ENCODE measurements at places on chromosomes 1 and 21.

DNA sequence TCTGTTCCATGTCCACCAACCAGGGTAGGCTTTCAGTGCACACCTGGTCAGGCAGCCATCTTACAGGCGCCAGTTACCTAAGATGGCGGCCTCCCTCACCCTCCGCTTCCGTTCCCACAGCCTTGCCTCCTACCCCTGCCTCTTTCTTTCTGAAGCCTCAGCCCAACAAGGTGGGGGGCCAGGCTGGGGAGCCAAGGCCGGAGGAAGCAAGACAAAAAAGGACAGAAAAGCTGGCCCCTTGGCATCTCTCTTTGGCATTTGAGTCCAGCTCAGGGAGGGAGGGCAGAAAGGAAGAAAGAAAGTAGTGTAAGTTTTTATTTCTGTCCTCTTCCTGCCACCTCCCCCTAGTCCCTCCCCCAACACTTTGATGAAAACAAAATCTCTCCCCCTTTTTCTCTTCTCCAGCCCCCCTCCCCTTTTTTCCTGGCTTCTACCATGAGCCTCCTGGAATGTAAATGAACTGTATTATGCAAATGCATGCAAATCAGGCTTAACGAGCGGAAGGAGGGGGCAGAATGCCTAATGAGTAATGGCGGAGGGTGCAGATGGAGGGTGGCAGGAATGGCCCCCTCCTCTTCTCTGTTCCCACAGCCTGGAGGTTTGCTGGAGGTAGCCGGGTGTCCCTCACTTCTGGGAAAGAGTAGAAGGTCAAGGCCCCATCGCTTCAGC lies 43.8 kb downstream of the RHBG start:
- H3K27me3 ChIP-seq: no peaks in the 10 kb centered on the region
- no peak overlapping the region for H3K27ac ChIP-seq
- no peaks in the 10 kb centered on the region for H3K4me1 ChIP-seq
- no peaks in the 10 kb centered on the region for H3K36me3 ChIP-seq
- no peak for DNase-seq

- no peaks in the 10 kb centered on the region for H3K27me3 ChIP-seq
- H3K36me3 ChIP-seq: no peaks in the 10 kb centered on the region
- no peaks in the 10 kb centered on the region for H3K4me1 ChIP-seq
- no peak overlapping the region for H3K4me3 ChIP-seq
- no peak for DNase-seq
Observed at GRCh38 chr1:29412591-29412990, 176.3 kb downstream of the PTPRU start.

DNA sequence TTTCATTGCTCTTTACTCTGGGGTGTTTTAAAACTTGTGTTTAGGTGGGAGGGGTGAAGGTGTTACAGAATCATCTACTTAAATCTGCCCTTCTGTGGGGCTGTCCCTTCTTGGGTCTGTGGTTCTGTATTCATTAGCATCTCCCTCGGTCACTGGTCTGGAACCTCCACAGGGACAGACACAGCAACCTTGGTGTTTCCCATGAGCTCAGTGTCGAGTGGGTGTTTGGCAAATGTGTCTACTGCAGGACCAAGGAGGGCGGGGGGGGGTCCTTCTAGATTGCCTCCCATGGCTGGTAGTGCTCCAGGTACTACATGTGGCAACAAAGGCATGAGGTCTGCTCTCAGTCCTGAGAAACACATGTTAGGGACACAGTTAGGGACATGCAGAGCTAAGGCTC lies 273.4 kb downstream of the PCP4 start:
- no peak overlapping the region for H3K27ac ChIP-seq
- no peak overlapping the region for H3K4me3 ChIP-seq
- H3K36me3 ChIP-seq: no peaks in the 10 kb centered on the region
- no peaks in the 10 kb centered on the region for H3K27me3 ChIP-seq

- no peaks in the 10 kb centered on the region for H3K4me1 ChIP-seq
- no peak overlapping the region for H3K27ac ChIP-seq
- H3K4me3 ChIP-seq: no peak overlapping the region
- H3K27me3 ChIP-seq: no peaks in the 10 kb centered on the region
Observed at GRCh38 chr1:34419663-34420136, 243.0 kb downstream of the C1orf94 start.

- DNase-seq: no peak
- H3K4me3 ChIP-seq: no peak overlapping the region
- no peak overlapping the region for H3K27ac ChIP-seq
- no peaks in the 10 kb centered on the region for H3K27me3 ChIP-seq
- H3K4me1 ChIP-seq: no peaks in the 10 kb centered on the region
Observed at GRCh38 chr1:96509951-96510350, 211.6 kb upstream of the PTBP2 start.

GRCh38 chr21:41610042-41610839 lies 102.3 kb upstream of the TMPRSS2 start:
- no peaks in the 10 kb centered on the region for H3K27me3 ChIP-seq
- no peak overlapping the region for H3K27ac ChIP-seq
- no peaks in the 10 kb centered on the region for H3K36me3 ChIP-seq

Measured in testis (tissue), 5 donors.